ENCODE measurements at places on chromosomes 7 and 10.
A peak's percentile ranks its signal among the peaks of the same experiment; 100 is the strongest.

DNA sequence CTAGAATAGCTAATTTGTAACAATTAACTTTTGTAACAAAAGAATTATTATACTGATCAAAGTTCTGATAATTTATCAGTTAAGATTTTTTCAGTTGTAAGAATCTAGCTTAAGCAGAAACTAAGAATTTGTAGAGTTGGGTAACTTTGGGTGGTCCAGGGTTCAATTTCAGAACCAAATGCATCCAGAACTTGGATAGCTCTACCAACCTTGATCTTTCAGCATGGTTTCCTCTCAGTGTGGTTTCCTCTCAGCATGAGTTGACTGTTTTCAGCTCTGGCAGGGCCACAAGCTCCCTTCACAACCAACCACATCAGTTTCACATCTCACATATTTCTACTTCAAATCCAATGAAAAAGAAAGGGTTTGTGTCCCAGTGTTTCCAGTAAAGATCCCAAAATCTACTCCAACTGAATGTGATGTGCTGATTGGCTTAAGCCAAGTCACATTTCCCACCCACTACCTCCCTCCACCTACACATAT, 3.3 kb upstream of the FAS start:
- no peak for DNase-seq

- no peak for DNase-seq
Measured at GRCh38 chr7:57769131-57769530, 319.2 kb downstream of the ZNF716 start.

DNA sequence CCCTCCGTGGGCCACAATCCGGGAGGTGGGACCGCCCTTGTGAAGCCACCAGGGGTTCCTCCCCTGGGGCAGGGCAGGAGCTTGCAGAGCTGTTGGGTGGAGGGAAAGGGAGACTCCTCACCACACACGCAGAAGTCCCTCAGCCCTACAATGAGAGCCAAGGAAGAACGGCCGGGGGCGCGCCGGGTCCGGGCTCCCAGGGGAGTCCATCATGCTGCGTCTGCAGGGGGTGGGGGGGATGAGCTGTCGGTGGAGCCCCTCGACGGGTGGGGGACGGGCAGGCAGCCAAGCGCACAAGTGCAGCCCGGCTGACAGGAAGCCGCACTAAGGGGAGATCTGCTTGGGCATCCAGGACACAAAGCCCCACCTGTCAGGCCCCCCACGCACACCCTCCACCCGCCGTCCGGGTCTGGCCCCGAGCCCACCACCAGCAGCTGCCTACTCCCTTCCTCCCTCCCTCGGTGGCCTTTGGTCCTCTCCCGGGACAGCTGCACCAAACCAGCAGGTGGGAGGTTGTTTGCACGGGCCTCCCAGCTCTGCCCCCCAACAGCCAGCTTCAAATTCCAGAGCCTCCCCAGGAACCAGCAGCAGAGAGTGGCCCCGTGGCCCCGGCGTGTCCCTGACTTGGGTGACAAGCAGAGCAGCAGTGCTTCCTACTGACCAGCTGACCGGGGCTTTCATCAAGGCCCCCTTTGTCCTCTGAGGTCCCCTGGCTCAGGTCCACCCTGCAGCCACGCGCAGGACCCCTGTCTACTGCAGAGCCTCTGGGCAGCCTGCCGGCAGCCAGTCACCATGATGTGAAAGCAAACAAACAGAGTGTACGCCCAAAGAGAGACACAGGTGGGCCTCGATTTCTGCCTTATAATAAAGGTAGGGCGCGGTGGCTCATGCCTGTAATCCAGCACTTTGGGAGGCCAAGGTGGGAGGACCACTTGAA, 50.3 kb downstream of the HIP1 start:
- DNase-seq, result no peak

DNA sequence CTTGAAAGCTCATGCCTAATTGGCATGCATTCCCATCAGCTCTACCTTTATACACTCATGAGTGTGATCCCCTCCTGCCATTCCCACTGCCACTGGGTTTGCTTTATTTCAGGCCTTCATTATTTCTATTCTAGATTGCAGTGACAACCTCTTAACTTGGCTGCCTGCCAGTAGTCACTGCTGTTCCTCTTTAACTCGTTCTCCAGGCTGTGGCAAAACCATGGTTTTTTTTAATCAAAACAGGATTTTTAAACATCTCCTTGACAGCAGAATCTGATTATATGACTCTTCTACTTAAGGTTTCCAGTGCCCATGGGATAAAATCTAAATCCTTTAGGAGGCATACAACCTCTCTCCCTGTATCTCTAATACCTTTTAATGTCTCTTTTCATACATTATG, 223.7 kb upstream of the PCDH15 start:
- no peak for DNase-seq

GRCh38 chr10:35458500-35459448, 122.5 kb downstream of the CCNY start:
- no peak for DNase-seq

GRCh38 chr7:77360104-77360503, 56.0 kb downstream of the GSAP start:
- DNase-seq, result no peak

DNA sequence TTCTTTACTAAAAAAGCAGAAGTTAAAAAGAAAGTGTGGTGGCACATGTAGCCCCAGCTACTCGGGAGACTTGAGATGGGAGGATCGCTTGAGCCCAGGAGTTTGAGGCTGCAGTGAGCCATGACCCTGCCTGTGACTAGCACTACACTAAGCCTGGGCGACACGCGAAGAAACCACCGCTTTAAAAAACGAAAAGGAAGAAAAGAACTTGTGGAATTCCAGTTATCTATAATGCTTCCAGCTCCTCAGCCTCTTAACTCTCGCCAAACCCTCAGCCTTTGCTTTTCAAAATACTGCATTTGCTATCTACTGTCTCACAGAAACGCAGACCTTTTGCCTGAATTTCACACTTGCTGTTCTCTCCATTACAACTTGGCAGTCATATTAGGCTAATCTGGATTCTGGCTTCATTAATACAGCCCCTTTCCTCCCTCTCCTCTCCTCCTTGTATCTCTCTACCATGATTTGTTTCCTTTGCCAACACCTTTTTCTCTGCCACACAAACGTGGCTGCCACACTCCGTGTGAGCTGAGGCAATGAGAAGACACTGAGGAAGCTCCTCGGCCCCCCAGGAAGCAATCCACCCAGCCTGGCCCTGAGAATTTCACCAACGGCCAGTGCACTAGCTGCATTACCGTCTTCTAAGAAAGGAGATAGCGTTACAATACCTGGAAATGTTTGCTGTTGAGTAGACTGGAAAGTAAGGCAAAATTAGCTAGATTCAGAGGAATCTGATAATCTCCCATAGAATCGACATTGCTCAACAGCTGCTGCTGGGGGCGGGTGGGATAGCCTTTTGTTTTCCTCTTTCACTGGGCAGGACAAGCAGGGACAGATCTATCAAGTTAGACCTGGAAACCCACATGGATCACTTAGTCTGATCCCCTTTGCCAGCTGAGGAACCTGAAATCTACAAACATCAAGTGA, 37.2 kb downstream of the CALML5 start:
- peak; percentile 68 for DNase-seq

GRCh38 chr7:56291-56913, 136.0 kb upstream of the FAM20C start:
- no peak for DNase-seq

DNA sequence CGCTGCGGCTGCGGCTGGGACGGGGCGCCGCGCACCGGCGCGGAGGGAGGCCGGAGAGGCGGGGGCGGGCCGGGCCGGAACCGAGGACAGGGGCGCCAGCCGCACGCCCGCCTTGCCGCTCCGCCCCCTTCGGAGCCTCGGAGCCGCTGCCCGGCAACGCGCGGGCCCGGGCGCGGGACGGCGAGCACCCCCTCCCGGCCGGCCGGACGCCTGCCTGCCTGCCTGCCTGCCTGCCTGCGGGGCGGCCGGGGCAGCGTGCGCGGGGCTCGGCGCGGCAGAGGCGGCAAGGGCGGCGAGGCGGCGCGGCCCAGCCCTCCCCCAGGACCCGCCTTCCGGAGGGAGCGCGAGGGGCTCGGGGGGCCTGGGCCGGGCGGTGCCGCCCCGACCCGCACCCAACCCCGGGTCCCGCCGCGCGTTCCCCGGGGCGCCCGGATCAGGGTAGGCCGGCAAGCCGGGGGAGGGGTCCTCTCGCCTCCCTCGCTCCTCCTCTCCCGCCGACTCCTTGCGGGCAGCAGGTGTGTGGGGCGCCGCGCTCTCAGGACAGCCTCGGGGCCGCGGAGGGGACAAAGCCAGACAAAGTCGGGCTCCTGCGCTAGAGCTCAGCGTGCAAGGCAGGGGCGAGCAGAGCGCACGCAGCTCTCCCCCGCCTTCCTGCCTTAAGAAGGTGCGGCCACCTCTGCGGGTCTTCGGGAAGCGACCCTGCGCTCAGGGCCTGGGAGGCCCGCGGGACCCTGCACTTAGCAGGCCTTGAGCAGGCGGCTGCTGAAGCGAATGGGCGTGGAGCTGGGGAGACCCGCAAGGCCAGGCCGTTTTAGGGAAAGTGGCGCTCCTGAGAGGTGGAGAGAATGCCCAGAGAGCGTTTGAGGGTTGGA, at the start of gene KIAA1549:
KIAA1549 (minus strand) TSS at position 58 of the 872 bp plus-strand sequence. CDS start 120 bp downstream, outside the sequence.
- peak; percentile 72 for DNase-seq

GRCh38 chr7:78499971-78500370, 701.4 kb downstream of the PHTF2 start:
- DNase-seq, result peak; percentile 51

- no peak for DNase-seq
Measured at GRCh38 chr7:17682586-17682985, 257.7 kb downstream of the SNX13 start.

DNA sequence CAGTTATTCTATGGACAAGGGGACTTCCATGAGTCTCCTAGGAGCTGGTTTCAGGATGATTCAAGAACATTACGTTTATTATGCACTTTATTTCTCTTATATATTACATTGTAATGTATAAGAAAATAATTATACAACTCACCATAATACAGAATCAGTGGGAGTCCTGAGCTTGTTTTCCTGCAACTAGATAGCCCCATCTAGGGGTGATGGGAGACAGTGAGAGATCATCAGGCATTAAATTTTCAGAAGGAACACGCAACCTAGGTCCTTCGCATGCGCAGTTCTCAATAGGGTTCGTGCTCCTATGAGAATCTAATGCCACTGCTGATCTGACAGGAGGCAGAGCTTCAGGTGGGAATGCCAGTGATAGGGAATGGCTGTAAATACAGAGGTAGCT, 137.9 kb downstream of the ANKRD30A start:
- no peak for DNase-seq

GRCh38 chr7:16711730-16712129, 41.8 kb upstream of the TSPAN13 start:
- DNase-seq, result peak; percentile 68

DNA sequence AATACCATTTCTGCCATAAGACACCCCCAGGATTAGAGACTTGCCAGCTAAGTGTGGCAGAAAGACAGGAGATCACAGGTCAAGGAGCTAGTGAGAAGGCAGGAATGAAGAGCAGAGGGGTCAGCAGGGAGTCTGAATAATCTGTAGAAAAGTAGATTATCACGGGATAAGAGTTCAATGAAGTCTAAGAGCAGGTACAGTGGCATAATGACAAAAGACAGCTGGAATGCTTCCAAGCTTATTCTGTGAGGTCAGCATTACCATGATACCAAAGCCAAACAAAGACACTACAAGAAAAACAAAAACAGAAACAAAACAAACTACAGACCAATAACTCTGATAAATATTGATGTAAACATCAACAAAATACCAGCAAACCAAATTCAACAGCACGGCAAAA, 20.8 kb downstream of the PILRA start:
- no peak for DNase-seq

DNA sequence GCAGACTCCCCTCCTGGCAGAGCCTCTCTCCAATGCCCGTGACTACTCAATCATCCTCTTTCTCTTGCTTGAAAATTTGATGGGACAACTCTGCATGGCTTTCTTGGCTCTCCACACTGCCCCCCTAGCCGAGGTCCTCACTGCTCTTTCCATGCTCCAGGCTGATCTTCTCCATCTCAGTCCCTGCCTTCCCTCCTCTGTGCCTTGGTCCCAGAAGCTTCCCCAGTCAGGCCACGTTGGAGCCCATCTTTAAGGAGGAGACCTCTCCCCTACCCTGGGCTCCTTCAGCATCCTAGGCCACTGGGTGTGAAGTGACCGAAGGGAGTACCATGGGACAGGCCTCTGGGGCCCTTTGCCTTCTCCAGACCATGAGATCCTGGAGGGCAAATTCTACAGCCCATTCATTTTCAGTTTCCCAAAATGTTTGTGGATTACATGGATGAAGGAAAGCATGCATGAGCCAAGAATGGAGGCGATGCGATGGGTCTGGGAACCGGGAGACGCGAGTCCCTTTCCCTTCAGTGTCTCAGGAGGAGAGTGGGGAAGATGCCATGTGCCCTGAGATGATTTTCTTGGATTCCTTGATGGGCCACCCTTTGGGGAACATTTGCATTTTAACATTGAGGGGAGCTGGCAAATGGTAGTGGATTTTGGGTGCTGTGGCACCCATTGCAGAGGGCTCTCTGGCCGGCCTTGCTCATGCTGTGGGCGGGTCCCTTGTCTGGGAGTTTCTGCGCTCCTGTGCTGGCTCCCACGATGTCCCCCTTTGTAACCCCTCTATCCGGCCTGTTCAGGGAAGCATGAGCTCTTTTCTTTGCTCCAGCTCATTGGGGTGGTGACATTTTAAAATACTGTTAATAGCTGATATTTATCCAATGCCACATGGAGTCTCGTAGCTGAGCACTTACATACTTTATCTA, 376.6 kb downstream of the RPS24 start:
- no peak for DNase-seq

DNA sequence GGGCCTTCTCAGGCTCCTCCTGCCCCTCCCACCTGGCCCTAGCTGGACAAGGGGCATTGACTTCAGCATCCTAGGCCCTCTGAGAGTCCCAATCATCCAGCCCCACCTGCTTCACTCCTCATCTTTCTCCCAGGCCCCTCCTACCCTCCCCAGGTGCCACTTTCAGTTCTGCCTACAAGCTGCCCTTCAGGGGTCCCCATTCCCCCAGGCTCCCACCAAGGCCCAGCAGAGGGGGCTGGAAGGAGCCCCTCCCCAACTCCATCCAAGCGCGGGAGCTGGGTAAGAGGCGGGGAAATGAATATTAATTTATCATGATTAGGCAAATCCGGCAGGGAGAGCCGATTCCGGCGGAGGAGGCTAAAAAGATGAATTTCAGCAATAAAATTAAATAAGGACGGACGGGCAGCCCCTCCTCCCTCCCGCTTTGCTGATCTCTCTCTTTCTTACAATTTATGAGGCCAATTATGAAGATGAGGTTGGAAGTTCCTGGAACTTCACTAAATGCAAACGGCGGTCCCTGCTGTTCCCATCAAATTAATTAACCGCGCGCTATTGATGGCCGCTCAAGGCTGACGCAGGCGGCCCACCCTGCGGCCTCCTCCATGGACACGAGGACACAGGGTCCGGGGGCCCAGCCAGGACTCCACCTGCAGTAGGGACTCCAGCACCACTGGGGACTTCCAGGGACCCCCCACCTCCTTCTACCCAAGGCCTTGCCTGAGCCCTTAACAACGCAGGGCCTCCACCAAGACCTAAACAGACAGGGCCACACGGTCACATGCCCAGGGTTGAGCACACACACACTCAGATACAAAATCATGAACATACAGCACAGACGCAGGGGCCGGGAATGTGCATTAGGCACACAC, 13.9 kb downstream of the POLL start:
- DNase-seq, result no peak

GRCh38 chr10:111989136-111989911, 194.2 kb downstream of the GPAM start:
- DNase-seq, result no peak

- no peak for DNase-seq
Measured at GRCh38 chr7:69651101-69651590, 52.9 kb downstream of the AUTS2 start.
